ENCODE measurements at places on chromosomes 7 and 10.

DNA sequence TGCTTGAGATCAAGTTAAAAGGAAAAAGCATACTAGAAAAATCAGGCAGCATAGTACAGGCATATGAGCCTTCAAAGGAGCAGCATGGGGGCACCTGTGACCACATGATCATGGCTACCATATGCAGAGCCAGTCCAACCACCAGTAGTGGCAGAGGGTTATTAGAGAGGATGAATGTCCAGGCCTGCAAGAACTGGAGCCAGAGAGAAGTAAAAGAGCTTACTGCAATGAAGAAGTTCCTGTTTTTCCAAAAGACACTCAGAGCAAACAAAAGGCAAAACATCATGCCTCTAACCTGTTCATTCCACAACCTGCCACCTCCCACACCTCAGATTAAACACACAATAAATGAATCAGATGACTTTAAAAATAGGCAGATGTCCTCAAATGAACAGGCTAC is 99.6 kb upstream of the NAMPT start:
- no peak for DNase-seq

DNA sequence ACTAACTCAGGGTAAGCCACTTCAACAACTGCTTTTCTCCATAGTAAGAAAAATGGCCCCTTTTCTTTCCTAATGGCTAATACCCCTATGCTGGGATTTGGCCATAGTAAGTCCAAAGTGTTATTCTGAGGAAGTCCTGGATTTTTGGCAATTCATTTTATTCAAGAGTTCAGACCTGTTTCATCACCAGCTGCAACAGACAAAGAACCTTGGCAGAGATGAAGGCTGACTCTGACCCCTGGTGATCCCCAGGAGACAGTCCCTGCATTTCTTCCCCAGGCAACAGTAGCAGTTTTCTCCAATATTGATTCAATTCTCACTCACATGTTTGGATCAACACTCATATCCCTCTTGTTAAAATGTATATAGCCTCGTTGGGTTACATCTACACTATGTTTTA is 145.2 kb downstream of the RNF133 start:
- DNase-seq: no peak

DNA sequence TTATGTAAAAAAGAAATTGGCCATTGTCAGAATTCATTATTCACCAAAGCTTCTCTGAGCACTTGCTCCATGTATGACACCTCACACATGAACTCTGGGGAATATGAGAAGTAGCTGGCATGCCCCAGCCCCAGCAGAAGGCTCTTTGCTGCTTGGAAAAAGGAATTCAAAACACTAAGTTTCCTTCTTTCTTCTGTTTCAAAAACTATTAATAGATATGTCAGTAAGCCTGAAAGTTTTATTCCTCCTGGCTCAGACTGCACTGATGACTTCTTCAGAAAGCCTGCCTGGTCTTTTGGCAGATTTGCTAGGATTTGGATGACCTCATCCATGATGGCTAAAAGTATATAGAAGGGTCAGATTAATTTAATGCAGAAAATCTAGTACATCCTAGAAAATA is 511.0 kb downstream of the GFRA1 start:
- no peak for DNase-seq

DNA sequence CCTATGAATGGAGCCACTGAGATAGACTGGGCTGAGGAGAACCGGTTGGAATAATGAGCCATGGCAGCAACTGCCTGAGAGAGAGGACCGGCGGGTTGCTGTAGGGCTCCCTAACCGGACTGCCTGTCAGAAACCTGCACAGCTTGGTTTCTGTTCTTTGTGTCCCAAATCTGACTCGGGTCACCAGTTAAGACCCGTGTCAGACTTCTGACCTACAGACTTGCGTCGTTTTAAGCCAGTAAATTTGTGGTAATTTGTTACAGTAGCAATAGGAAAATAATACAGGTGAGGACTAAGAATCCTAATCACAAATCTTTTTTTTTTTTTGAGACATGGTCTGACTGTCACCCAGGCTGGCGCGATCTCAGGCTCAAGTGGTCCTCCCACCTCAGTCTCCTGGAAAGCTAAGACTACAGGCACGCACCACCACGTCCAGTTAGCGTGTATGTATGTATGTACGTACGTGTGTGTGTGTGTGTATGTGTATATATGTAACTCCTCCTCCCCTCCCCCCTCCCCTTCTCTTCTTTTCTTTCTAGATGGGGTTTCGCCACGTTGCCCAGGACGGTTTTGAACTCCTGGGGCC is 672 bp upstream of the DDX56 start:
- no peak for DNase-seq

DNA sequence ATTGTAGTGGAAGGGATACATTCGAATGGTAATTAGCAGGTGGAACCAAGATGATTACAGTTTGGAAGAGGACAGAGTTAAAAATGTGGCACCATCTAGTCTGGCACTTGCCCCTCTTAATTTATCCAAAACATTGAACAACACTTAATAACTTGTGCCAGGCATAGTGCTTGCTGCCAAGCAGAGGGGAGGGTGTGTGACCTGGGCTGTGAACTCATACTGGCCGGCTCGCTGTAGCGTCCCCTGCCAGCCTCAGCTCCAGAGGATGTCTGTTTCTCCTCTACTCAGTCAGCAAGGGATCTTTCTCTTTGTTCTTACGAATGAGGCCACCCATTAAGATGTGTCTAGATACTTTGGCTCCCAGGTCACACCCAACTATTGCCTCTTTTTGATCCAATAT is 179.4 kb upstream of the INHBA start:
- no peak for DNase-seq

DNA sequence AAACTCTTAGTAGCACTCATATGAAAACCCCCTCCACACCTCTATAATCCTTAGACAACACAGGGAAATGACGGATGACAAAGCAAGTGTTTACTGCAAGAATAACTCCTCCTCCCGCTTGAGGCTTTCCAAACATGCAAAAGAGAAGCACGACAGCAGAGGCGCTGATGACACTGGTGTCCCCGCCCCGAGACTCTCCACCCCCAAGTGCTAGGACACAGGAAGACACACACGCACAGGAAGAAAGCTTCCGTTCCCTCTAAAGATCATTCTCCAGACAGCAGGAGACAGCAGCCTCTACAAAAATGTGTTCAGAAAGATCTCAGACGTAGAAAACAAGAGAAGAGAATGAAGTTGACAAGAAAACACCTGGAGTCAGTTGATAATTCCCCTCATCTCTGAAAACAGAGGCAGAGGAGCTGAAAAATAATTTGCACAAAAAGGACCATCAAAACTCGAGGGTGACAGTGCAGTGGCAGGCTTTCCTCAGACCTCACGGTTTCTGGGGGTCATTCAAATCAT is 90.2 kb downstream of the DLG5 start:
- DNase-seq: no peak
